ENCODE measurements at places on chromosomes 3 and 15. TPM values are rescaled to one million over a fixed set of nuclear protein-coding genes. Genes with fewer than 3 reads are reported as not detected.

THAP10 gene
- total RNA-seq: 3.9 TPM

DNA sequence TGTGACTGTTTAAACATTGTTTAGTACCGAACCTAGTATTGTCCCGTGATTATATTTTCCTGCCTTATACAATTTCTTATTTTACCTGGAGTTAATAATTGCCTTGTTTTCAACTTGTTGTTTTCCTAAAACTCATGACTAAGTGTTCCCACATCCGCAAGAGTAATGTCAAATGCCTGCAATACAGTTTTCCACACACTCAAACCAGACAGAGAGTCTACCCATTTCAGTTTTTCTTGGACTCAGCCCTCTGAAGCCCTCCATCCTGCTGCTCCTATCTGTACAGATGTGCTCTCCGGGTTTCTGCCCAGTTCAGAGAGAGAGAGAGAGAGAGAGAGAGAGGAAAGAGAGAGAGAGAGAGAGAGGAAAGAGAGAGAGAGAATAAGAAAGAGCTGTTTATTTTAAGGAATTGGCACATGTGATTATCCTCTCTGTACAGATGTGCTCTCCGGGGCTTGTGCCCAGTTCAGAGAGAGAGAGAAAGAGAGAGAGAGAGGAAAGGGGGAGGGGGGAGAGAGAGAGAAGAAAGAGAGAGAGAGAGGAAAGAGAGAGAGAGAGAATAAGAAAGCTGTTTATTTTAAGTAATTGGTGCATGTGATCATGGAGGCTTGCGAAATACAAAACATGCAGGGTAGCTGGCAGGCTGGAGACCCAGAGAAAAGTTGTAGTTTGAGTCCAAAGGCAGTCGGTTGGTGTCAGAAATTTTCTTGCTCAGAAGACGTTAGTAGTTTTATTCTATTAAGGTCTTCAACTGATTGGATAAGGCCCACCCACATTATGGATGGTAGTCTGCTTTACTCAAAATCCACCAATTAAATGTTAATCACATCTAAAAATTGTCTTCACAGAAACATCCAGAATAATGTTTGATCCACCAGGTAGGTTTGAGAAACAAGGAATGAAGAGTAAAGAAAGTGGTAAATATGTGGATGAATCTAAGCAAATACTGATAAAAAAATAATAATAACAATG lies 104.1 kb upstream of the GOLGA8J start:
- no peak for DNase-seq

GRCh38 chr3:144273601-144274000 lies 302.0 kb downstream of the DIPK2A start:
- no peak for DNase-seq

DNA sequence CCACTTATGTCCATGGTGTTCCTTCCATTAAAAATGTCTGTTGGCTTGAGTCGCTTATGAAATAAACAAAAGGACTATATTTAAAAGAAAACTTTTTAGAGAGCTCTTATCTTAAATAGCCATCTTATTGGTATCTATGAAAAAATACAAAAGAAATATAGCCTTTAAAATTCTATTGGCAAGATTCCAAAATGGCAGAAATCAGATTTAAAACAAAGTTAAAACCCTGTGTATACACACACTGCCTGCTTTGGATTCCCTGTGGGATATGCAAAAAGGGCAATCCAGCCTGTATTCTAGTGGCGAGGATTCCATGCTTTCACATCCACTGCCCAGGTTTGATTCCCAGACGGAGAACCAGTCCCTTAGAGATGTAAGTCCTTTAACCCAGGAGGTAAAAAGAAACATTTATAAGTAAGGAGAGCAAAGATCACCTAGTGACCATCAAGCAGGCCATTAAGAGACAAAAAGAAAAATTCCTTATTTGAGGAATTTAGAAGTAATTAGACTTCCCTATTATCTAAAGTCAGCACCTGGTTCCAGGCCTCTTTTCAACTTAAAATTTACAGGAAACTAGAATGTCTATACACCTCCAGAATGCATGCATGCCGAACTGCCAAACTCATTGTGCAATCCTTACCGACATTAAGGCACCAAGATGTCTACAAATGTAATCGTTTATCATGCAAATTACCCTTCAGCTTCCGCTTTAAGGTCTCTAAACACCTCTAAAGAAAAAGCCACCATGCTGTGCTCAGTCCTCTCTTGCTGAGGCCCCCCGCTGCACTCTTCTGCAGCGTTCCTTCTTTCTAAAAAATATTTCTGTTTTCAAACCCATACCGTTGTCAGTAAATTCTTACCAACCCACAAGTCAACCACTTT lies 69.6 kb upstream of the STRIT1 start:
- DNase-seq: no peak

GRCh38 chr3:99686955-99687612 lies 48.7 kb downstream of the COL8A1 start:
- DNase-seq: peak; percentile 58
